Stimulated activated CD8-positive, alpha-beta memory T cell treated with anti-CD3 and anti-CD28 coated beads, Interleukin-15, amount 100 ng/mL, for 24 hours (primary cell): ENCODE measurements at places on chromosomes 5 and 9.

GRCh38 chr5:116763987-116764866, 189.6 kb upstream of the SEMA6A start:
- no peak for DNase-seq

GRCh38 chr5:142516732-142517131, 169.2 kb downstream of the FGF1 start:
- DNase-seq: no peak

GRCh38 chr9:12689233-12689632, 4.0 kb upstream of the TYRP1 start:
- DNase-seq: no peak

GRCh38 chr9:127455324-127455992, 4.1 kb downstream of the LRSAM1 start:
- DNase-seq: no peak

DNA sequence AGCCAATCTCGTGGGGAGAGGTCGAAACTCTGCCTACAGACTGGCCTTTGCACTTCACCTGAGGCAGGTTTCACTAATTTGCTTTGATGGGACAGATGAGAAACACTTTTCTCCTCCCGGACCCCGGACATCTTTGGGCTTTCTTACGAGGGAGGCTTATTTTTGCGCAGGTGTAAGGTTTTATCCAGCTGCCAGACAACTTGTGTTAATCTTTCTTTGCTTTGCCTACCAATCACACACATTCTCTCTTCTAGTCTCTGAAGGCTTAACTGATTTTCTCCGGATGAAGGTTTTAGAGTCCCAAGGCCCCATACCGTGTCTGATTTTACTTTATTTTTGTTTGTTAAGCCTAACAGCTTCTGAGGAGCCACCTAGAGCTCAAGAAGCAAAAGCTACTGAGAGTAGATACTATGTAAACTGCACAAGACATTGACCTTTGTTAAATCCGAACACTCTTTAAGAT, 436 bp upstream of the EMB start:
- no peak for DNase-seq

DNA sequence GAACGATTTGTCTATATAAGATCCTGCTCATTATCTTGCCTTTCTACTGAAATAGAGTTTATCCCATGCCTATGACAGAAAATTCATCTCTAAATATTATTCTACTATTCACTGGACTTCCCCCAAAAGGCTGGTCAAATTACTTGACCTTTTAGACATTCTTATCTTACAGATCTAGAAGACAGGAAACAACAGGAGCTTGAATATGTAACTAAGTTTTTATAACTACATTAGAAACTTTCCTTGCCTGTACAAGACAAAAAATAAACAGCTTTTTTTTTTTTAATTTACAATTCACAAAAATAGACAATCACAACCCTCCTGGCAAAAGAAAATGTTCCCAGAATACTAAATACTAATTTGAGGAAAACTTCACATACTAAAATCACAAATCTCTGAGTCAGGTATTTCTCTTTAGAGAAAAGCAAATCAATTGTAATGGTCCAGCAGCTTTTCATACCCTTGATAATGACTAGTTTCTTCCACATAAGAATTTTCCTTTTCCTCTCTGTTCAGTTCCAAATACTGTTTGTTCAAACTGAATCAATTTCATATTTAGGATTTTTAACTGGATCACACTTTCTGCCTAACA, 68.6 kb downstream of the MLLT3 start:
- no peak for DNase-seq

GRCh38 chr5:140827704-140828361, at the start of gene PCDHA6:
Gene PCDHA6 (plus strand): TSS chr5:140827960. CDS start chr5:140828092, 132 bp downstream.
- no peak for DNase-seq

- no peak for DNase-seq
Measured at GRCh38 chr5:96993760-96994159, 57.9 kb downstream of the LNPEP start.

- no peak for DNase-seq
Measured at GRCh38 chr5:160366230-160366629, 4.2 kb downstream of the C1QTNF2 start.

DNA sequence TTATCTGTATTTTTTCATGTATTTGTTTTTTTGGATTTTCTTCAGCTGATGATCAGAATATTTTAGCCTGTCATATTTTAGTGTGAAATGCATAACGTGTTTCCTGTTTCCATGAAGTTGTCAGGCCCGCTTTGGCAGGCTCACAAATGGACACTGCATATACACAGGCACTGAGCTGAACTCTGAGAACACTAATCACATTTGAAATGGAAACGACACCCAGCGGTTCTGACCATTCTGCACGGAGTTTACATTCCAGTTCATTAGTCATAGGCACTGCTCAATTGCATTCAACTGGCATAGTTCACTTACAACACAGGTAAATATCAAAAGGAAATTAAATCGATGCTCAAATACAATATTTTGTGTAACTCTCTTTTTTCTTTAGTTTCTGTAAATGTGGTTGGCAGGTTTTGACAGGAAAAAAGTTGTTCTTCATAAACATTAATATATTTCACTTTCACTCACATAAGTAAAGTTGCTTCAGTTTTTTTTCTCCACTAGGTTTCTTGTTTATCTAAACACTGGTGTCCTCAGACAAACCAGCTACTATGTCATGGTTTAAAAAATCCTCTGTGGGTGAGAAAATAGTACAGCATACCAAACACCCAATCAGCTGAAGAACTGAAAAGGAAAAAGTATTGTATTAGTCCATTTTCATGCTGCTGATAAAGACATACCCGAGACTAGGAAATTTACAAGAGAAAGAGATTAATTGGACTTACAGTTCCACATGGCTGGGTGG, 559.0 kb upstream of the DAP start:
- no peak for DNase-seq

DNA sequence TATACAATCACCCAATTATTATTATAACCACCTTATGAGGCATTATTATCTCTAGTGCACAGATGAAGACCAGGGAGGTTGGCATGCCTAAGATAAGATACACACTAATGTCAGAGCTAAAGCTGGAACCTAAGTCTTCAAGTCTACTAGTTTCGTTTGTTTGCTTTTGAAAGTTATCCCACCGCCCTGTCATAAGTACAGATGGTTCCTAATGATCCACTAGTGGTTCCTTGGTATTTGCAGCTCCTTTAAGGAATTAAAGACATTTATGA, 14.1 kb downstream of the NDUFA8 start:
- no peak for DNase-seq

DNA sequence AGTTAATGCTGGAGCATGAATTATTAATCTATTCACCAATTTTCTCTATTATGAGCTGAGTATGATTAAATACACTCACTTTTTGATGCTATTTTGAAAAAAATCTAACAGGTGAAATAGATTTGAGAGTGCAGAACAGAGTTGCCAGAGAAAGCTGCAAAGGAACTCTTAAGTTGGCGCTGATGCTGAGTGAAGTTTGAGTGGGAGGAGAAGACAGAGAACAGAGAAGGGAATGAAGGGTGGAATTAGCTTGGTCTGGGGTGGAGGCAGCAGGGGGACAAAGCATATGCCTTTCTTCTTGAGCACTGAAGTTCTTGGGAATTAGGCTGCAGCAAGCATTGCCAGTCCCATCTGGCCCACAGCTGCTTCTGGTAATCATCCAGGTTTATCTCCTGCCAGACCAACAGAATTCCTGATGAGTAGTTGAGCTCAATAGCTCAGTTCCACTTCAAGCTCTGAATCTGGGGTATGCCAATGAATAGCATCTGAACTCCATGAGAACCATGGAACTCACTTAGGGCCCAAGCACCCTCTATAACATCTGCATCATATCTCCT, 290.1 kb downstream of the HINT1 start:
- no peak for DNase-seq

GRCh38 chr5:95042037-95042436, 242.9 kb downstream of the MCTP1 start:
- no peak for DNase-seq

DNA sequence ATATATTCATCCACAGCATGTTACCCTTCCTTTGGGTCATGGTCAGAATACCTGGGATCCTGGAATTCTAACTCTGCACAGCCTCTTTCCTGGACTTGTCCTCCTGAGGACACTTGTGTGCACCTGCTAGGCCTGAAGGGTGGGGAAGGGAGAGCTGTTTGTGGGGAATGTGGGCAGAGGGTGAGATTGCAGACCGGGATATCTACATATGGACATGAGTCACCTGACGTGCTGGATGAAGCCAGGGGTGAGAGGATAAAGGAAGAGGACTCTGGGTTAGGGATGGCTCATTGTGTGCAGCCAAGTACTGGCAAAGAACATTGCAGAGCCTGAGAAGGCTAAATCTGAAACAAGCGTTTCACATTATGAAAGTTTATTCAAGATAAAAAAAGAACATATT, 241.4 kb upstream of the RPS23 start:
- DNase-seq: no peak

DNA sequence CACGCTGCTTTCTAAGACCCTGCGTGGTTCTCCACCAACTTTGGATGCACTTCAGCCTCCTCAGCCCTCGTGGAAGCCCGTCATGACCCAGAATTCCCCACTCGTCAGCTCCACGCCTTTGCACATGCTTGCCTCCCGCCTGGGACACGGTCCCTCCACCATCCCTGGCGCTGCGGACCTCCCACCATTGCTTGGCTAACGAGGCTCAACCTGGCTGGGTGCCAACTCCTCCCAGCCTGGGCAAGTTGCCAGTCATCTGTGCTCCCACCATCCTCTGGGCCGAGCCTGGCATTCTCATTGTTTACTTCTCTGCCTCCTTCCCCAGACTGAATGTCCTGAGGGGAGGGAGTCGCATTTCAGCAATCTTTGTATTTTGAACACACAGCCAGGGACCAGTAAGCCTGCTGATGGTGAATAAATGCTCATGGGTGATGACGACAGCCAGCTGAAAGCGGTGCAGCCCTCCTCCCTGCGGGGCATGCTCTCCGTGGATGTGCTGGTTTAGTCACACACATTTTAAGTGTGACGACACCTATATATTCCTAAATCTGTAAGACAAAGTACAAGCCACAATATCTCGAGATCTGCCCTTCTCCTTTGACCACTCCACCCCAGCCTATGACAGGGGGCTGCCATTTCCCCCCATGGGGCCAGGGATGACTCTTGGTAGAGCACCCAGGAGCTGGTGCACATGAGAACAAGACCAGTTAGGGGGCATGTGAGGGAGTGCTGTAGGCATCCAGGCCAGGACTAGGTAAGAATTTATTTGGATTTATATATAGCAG, 37.6 kb downstream of the ANKRD33B start:
- DNase-seq: no peak

DNA sequence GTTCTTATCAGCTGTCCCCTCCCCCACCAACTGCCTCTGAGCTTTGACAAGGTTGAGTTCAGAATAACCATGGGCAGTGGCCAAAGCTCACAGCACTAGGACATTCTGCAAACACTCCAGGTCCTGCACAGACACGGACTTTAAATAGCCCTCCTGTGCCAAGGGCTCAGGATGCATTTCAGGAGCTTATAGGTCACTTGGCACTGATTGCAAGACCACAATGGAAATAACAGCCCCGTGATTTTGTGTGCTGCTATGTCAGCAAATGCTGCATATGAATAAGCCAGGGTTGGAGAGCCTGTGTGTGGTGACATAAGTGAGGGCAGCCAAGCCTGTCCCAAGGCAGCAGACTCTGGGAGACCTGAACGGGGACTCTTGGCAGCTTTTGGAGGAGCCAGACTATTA, 150.7 kb downstream of the DMRT2 start:
- DNase-seq: no peak

GRCh38 chr9:93125331-93125894, 8.6 kb downstream of the NINJ1 start:
- DNase-seq: no peak

- DNase-seq: no peak
Measured at GRCh38 chr5:38285226-38285625, 26.9 kb downstream of the EGFLAM start.

DNA sequence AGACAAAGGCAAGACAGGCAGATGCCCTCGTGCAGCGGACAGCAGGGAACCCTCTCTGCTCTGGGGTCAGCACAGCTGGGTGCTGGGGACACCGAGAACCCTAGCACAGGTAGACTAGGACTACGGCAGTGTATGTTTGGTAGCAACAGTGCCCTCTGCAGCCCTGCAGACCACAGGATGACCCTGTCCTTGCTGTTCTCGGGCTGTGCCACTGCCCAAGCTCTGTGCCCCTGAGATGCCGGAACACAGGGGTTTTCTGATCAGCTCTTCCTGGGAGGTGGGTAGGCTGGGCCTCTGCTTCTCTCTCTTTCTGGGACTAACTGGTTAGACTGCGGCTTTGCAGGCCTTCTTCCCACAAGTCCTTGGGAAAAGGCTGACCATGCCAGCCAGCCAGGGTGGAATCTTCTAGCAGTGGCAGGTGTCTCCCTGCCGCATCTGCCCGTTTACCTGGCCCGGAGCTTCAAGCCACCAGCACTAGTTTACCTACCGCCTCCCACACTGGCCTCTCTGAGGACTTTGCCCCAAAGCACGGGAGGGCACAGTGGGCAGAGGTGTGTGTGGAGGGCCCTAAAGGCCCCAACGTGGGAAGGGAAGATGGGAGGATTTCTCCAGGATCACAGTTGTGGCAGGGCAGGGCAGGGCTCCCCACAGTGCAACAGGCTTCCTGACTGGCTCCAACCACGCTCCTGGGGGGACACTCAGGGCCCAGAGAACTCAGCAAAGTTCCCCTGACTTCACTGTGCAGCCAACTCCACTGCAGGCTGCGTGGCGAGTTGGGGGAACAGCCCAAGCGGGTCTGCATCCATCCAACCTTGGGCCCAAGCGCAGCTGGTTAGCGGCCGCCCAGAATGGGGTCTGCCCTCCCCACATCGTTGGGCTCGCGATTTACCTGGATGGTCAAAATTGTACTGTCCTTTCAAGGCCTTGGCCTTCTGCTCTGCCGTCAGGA, 1.2 kb downstream of the UCK1 start:
- no peak for DNase-seq

- no peak for DNase-seq
Measured at GRCh38 chr9:68997666-68998065, 16.2 kb downstream of the PRKACG start.

- no peak for DNase-seq
Measured at GRCh38 chr5:36363744-36364143, 62.0 kb upstream of the RANBP3L start.

DNA sequence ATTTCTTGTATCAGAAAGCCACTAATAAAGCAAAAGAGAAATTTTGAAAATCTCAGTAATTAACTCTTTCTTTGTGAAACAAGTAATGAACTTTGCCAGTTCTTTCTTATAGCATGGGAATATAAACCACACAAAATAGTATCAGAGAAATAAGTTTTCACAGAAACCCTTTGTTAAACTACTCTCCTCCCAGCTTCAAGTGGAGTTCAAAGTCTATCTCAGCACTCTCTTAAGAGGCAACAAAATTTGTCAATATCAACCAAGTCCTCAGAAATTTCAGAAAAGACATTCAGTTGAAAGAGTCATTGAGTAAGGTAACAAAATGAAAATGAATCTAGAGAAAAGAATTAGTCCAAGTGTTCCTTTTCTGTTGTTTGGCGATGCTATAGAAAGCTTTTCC, 89.3 kb downstream of the NTRK2 start:
- DNase-seq: no peak

DNA sequence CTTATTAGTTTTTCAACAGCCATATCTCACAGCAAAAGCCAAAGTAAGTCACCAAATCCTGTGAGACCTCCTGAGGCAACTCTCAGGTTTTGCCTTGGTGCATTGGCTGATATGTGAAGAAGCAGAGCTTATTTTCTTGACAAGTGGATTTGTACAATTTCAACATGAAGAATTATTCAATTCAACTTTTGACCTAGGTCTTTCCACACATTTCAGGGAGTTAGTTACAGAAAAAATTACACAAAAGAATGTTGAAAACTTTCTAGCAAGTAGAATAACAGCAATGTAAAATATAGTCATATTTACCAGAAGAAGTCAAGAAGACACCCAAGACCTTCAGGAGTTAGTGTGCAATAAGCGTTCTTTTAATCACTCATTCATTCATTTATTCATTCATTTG, 62.4 kb upstream of the ADRB2 start:
- no peak for DNase-seq
